Skeletal muscle cell (primary cell): ENCODE measurements at places on chromosomes 2 and 18.

DNA sequence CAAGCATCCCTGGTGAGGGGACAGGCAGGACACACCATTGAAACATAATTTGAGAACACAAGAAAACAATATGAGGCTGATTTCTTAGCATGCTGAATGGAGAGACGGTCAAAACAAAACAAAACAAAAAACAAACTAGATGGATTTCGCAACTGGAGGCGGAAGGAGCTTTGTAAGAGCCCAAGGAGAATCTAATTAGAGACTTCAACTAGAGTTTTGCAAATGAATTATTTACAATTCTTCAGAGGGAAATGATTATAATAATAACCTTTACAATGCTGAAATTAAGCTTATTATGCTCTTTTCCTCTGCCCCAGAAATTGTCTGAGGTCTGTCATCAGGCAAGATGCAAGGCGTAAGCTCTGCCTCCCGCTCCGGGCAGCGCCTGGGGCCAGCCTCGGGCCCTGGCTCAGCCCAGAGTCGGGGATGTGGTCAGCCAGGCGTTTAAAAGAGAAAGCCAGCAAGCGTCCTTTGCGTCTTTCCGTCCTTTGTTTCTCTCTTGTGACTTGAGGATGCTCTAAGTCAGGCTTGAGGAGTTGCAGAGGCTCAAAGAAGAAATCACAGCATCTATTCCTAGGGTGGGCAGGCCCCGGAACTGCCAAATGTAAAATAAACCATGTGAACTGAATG lies 139.6 kb downstream of the TWIST2 start:
- no peak for DNase-seq

DNA sequence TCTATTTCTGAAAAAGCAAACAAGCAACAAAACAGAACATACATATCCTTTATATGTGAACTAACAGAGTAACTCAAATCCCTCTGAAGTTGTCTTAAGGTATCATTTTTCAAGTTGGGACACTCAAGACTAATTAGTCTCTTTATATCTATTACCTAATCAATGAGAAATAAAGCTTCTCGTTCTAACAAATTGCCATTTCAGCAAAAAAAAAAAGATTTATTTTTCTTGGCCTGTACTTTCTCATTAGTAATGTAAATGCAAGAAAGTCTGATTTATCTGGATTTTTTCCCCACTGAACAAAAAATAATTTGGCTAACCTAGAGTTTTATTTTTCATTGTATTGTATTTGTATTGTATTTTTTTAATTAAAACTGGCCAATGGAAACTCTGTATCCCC lies 176.1 kb upstream of the NOL4 start:
- DNase-seq, result no peak

DNA sequence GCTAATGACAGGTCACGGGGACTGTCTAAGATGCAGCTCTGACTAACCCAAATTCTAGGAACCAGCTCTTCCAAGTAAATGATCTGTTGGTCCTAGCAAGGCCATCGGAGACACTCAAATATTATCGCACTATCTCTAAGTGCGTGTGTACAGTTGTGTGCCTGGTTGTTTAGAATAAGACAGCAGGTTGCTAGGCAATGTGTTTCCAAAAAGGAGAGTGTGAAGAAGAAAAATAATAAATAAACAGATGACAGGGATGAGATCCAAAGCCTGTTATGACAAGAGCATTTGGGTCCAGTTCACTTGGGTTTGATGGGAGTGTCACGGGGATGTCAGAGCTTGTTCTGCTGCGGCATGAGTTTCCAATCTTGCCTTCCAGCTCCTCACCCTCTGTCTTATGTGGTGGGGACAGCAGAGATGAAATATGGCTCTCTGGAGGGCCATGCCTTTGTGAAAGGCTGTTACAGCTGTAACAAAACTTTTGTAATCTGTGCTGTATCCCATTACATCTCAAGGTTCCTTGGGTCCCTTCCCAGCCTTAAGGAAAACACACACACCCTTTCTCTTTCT lies 127.5 kb upstream of the TNP1 start:
- no peak for DNase-seq

DNA sequence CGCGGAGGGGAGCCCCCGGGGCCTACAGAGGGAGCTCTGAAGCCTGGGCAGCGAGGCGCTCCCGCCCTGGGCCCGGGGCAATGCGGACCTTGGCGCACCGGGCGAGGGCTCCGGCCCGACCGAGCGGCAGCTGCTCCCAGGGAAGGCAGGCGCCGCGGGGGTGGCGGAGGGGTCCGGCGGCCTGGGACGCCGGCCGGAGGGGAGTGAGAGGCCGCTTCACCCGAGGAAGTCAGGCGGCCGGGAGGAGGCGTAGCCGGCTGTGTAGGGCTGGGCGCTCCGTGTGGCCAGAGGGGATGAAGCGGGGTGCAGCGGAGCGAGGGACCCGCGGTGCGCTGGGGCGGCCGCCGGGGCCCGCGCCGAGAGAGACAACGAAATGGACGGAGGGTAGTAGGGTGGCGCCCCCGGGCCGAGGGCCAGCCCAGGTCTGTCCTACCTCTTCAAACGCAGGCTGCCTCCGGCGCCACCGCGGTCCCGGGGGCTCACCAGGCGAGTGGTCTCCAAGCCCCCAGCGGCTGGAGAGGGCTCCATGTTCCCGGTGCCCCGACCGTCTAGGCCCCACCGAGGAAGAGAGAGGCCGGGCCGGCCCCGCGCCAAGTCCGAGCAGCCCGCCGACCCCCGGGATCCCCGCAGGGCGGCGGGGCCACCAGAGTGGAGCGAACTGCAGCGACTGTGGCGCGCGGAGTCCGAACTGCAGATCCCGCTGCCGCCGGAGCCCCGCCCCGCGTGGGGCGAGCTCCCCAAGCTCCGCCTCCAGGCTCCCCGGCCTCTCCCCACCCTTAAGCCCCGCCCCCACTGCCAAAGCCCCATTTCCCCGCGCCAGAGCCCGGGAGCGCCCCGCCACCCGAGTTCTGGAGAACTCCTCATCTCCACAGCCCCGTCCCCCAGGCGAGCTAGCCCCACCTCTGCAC lies at the start of gene SLC30A3:
TSS of gene SLC30A3 (minus strand) at position 669 of the 908 bp plus-strand sequence. CDS start at position 528, 141 bp downstream.
- DNase-seq, result no peak

DNA sequence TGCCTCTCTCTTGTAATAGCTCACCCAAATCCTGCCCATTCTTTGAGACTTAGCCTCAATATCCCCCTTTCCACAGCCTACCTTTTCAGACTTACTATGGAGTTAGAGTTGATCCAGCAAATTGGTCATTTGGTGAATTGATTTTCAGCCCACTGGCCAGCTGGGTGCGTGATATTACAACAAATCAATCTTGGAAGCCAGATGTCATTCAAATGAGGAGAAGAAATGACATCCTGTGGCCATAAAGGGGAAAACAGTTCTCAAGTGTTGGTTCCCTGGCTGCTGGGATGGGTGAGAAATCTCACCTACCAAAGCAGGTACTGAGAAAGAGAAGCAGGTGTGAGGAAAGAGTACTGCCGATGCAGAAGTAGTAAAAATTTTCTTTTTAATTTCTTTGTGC lies 36.7 kb upstream of the FOXI3 start:
- DNase-seq, result no peak
